ENCODE measurements at places on chromosomes 12 and 14.

DNA sequence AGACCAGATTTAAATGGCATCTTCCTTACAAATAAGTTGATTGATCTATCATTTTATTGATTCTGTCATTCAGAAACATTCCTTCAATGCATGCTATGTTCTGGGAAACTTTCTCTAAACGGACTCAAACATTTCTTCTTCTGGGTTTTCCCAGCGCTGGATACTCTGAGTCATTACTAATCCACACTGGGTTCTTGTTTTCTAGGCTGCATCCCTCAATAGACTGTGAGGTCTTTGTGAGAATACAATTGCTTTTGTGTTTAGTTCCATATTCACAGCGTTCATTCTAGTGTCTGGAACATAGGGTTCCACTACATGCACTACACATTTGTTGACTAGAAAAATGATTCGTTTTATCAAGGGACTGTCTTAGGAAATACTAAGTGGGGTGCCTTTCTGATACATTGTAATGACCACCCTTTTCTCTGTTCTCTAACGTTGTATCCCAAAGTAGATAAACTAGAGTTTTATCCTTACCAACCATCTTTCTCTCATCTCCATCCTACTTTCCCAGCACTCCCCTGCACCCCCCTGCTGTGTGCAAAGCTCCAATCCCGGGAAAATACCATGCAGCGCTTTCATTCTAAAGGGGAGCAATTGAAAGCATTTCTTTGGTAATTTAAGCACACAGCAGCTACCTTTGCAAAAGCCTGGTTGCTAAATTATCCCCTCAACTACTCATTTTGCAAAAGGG, 878.7 kb downstream of the DIO2 start:
- DNase-seq = no peak

- DNase-seq = no peak
These were observed 17.4 kb downstream of the FMNL3 start for GRCh38 chr12:49689785-49690184.

DNA sequence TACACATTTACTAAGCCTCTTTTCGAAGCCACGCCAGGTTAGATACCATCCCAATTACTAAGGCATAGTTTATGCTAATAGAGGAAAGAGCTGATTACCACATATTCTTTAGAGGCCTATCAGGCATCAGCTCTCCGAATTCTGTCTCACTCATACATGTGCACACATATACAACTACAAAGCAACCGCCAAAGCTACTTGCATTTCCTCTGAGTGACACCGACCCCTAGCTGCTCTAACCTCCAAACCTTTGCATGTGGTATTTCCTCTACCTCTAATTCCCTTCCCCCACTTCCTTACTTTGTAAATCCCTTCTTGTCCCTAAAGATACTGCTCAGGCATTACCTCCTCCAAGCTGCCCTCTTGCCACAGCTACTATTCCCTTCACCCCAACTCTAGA, 107.2 kb downstream of the DUSP6 start:
- no peak for DNase-seq

DNA sequence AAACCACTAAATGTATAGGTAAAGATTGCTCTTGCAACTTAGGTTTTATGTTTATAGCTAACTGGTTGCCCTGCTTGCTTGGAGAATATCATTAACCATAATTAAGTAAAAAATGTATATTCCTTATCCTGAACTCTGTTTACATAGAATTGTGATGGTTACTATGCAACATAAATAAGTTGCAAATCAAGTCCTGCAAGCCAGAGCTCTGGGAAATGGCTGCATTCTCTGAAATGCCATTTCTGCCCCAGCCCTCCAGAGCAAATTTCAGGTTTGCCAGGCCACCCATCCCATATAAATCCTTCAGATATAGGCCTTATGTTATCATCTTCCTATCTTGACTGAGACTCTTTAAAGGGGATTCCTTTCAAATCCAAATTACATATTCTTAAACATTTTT, 118.4 kb upstream of the MYF6 start:
- DNase-seq = no peak

GRCh38 chr14:36716614-36717184, 55.0 kb downstream of the PAX9 start:
- DNase-seq = no peak

Measured in iPS DF 6.9 (cell line).